Endothelial cell (in vitro differentiated cells): ENCODE measurements at places on chromosomes 4 and X. TPM values are rescaled to one million over a fixed set of nuclear protein-coding genes. Genes with fewer than 3 reads are reported as not detected.

The STEEP1 gene
- 24.2 TPM for total RNA-seq

The NKX3-2 gene
- total RNA-seq: 4.5 TPM

The ART3 gene
- total RNA-seq: not detected

The PPA2 gene
- 45.5 TPM for total RNA-seq

The CT45A1 gene
- not detected for total RNA-seq

GRCh38 chr4:91684955-91685354 is 618.8 kb upstream of the GRID2 start:
- H3K4me1 ChIP-seq: no peaks in the 10 kb centered on the region
- H3K27ac ChIP-seq: no peak overlapping the region
- no peak for DNase-seq
- no peaks in the 10 kb centered on the region for H3K27me3 ChIP-seq
- H3K4me3 ChIP-seq: no peak overlapping the region

DNA sequence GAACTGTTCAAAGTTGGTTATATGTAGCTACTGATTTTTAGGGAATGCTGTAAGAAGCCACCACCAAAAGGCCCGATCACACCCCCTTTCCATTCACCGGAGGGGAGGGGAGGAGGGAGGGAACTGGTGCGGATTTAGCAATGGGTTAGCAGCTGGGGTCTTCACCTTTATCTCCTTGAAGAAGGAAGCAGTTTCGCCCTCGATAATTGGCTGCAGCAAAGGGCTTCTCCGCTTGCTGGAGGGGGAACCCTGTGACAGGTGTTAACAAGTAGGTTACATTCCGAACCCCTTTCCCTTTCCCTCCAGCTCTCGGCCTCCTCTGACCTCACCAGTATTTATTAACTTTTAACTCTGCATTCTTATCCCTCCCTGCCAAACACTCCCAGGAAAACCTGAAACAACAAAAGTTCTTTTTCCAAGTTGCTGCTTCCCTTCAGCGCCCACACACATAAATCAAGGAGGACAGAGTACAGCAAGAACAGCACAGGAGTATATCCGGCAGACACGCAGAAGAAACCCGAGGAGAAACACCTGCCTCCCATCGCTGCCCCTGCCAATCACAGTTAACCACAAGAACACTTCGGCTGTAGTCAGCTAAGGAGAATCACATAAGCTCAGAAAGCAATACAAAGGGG is 39.8 kb upstream of the NAP1L5 start:
- H3K27me3 ChIP-seq: peaks cover 2% of the 10 kb centered on the region
- no peaks in the 10 kb centered on the region for H3K4me1 ChIP-seq
- DNase-seq: no peak
- H3K4me3 ChIP-seq: no peak overlapping the region
- peak overlapping the region; percentile 14 for H3K27ac ChIP-seq
- peaks cover 3% of the 10 kb centered on the region for H3K36me3 ChIP-seq

DNA sequence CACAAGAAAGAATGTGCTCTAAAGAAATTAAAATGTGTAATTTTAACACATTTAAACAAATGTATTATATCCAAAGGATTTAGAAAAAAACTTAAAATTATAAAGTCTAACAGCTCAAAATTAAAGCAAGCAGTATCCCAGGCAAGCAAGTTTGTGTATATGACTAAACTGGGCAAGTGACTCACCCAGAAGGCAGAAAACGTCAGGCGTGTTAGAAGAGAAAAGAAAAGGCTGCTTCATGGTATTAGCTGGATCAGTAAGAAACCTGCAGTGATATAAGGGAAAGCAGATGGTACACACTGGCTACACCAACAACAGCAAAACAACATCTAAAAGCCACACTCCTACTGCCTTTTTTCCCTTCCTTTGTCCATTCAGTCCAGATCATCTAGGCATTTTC is 250.6 kb upstream of the NDST3 start:
- no peaks in the 10 kb centered on the region for H3K27me3 ChIP-seq
- no peaks in the 10 kb centered on the region for H3K4me1 ChIP-seq
- no peaks in the 10 kb centered on the region for H3K36me3 ChIP-seq
- no peak overlapping the region for H3K4me3 ChIP-seq
- no peak for DNase-seq

GRCh38 chr4:184382189-184382846 is 92.0 kb downstream of the IRF2 start:
- H3K27me3 ChIP-seq: peaks cover 4% of the 10 kb centered on the region
- no peak for DNase-seq
- H3K27ac ChIP-seq: peak overlapping the region; percentile 48
- H3K4me3 ChIP-seq: no peak overlapping the region

DNA sequence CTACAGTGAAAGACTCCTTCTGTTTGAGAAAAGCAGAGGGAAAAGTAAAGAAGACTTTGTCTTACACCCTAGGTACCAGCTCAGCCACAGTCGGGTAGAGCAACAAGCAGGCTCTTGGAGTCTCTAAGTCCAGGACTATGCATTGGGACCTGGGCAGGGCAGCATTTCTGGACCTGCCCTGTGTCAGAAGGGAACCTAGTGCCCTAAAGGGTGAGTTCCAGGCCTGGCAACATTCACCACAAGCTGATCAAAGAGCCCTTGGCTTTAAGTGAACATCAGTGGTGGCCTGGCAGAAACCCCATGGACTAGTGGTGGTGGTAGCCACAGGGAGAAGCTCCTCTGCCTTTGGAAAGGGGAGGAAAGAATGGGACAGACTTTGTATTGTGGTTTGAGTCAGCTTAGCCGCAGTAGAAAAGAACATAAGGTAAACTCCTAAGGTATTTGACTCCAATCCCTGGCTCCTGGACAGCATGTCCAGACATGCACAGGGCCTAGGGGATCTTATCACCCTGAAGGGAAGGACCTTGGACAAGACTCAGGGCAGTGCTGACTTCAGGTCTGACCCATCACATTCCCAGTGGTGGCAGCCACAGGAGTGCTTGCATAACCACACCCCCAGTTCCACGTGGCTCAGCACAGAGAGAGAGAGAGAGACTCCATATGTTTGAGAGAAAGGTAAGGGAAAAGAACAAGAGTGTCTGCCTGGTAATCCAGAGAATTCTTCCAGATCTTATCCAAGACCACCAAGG is 32.6 kb downstream of the CCDC158 start:
- H3K27ac ChIP-seq: no peak overlapping the region
- H3K4me1 ChIP-seq: no peaks in the 10 kb centered on the region
- no peak for DNase-seq
- no peaks in the 10 kb centered on the region for H3K36me3 ChIP-seq
- H3K27me3 ChIP-seq: no peaks in the 10 kb centered on the region

DNA sequence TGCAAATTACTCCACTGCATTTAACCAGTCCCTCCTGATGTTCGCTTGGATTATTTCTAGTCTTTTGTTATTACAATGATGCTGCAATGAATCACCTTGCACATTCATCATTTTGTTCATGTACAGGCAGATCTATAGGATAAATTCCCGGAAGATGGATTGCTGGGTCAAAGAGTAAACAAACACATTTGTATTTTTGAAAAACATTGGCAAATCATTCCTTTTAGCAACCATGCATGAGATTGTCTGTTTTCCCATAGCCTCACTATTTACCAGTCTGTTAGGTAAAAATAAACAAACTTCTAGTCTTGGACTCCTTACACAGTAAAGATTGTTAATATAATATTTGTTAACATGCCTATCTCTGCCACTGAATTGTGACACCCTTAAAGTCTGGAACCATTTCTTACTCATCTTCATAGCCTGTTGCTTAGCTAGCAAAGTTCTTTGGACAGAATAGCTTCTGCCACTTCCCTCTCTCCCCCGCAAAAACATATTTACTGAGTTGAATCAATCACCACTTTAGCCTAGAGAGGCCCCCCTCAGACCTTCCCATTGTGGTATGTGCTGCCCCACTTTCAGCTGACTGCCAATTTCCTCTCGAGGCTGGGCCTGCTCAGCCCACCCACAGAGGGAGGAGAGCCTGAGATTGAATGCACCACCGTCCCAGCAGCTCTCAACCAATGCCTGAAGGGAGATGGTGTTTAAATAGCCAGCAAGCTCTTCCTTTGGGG is 108.4 kb upstream of the ATXN3L start:
- no peak overlapping the region for H3K4me3 ChIP-seq
- H3K27me3 ChIP-seq: no peaks in the 10 kb centered on the region
- no peaks in the 10 kb centered on the region for H3K36me3 ChIP-seq
- H3K4me1 ChIP-seq: peaks cover 8% of the 10 kb centered on the region

- DNase-seq: no peak
- H3K4me1 ChIP-seq: no peaks in the 10 kb centered on the region
- H3K27ac ChIP-seq: no peak overlapping the region
- no peaks in the 10 kb centered on the region for H3K27me3 ChIP-seq
- no peaks in the 10 kb centered on the region for H3K36me3 ChIP-seq
Measured at GRCh38 chr4:153509724-153510123, 43.6 kb downstream of the TMEM131L start.

DNA sequence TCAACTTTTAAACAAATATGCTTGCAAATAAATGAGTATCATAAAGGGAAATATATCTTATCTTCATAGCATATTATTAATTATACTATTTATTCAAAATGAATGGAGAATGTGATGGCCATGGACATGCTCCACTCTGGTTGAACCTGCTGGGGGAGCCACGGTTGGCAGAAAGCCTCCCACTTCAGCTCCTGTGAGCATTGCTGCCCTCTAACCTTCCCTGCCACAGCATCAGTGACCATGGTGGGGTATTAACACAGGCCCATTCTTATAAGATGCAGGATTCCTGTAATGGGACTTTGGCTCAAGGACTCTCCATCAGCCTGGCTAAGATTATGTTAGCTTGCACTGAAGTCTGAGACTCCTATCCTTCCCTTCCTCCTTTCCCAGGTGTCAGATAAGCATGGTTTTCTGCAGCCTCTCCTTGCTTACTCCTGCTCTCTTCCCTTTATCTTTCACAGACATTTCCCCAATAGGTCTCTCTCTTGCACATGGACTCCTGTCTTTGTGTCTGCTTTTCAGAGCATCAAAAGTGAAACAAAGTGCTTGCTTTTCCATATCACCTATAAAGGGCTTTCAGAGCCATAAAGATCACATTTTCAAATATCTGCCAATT is 4.9 kb upstream of the ABRAXAS1 start:
- no peak overlapping the region for H3K27ac ChIP-seq
- DNase-seq: no peak
- no peaks in the 10 kb centered on the region for H3K36me3 ChIP-seq

- H3K4me1 ChIP-seq: peaks cover 7% of the 10 kb centered on the region
- H3K36me3 ChIP-seq: no peaks in the 10 kb centered on the region
- no peak overlapping the region for H3K4me3 ChIP-seq
- H3K27ac ChIP-seq: no peak overlapping the region
- DNase-seq: no peak
Measured at GRCh38 chr4:90585961-90586360, 458.8 kb downstream of the CCSER1 start.

DNA sequence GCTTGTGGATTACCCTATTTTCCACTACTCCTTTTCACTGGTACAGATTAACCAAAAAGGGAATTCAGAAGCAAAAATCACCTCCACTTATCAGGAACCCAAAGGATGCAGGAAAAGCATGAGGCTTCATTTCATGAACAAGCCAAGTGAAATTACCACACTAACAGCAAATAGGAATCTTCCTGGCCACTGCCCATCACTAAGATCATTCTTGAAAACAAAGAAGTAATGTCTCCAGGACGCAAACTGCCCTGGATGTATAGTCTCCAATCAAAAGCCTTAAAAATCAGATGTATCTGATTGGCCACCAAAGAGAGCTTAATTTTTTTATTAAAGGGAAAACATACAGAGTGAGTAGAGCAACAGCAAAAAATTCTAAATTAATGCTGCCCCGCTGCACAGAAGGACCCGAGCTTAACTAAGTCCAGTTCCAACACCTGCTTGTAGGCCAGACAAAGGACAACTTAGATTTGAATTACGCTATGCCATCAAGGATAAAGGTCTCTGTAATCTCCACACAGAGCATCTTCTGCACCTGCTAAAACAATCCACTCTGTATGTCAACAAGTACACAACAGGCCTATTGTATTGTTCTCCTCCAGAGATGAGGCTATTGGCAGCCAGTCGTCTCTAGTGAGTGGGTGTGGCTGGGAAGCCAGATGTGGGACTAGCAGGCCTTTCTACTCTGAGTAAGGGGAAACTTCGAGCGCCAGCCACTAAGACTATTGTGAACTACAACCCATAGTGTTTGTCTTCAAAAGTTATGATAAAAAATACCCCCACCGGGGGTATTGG is 12.4 kb downstream of the ZDHHC9 start:
- peaks cover 15% of the 10 kb centered on the region for H3K36me3 ChIP-seq
- no peak for DNase-seq
- no peak overlapping the region for H3K27ac ChIP-seq
- H3K27me3 ChIP-seq: no peaks in the 10 kb centered on the region
- no peaks in the 10 kb centered on the region for H3K4me1 ChIP-seq

DNA sequence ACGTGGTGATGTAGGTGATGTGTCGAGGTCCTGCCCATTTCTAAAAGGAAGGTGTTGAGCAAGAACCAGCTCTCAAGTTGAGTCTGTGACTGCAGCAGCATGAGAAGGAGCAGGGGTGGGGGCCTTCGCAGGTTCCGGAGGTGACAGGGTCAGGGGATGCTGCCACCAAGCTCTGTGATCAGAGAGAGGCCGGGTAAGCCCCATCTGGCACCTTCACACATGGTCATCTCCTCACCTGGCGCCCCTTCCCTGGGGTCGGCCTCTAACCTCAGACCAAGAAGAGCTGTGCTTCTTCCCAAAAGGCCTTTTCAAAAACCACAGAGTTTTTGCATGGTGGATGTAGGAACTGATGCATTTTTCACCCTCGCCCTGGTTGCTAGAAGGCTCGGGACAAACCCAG is 137.6 kb downstream of the CPZ start:
- DNase-seq: no peak
- H3K36me3 ChIP-seq: peaks cover 7% of the 10 kb centered on the region
- H3K4me1 ChIP-seq: peaks cover 14% of the 10 kb centered on the region
- H3K4me3 ChIP-seq: no peak overlapping the region
- no peak overlapping the region for H3K27ac ChIP-seq

GRCh38 chr4:8473198-8473919 is 32.8 kb downstream of the TRMT44 start:
- peak overlapping the region; percentile 18 for H3K27ac ChIP-seq
- H3K4me1 ChIP-seq: peaks cover 5% of the 10 kb centered on the region
- no peak overlapping the region for H3K4me3 ChIP-seq
- peaks cover 29% of the 10 kb centered on the region for H3K36me3 ChIP-seq

- H3K36me3 ChIP-seq: no peaks in the 10 kb centered on the region
- DNase-seq: no peak
- H3K27me3 ChIP-seq: no peaks in the 10 kb centered on the region
- H3K4me3 ChIP-seq: peak overlapping the region; percentile 92
- peaks cover 19% of the 10 kb centered on the region for H3K4me1 ChIP-seq
- H3K27ac ChIP-seq: peak overlapping the region; percentile 67
Measured at GRCh38 chrX:56231537-56232090, 542 bp upstream of the KLF8 start.
